RPMI7951 (cell line): ENCODE measurements at places on chromosomes 12 and 14.

- DNase-seq = no peak
Observed at GRCh38 chr12:11412731-11413130, 17.4 kb upstream of the PRB2 start.

DNA sequence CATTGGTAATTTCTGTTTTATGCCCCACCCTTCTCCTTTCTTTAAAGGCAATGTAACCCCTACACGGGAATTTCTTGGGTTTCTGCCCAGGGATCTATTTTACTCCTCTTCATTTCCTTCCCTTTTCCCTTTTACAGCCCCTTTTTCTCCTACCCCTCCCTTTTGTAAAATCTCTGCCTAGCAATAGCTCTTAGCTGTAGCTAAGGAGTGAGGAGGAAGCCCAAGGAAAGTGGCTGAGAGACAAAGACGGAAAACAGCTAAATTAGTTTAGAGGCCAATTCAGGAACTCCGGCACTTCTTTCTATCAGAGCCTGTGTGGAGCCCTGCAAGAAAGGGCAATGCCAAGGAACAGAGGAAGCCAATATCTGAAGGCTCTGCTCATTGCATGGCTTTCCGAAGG, 40.3 kb downstream of the SOCS2 start:
- no peak for DNase-seq

DNA sequence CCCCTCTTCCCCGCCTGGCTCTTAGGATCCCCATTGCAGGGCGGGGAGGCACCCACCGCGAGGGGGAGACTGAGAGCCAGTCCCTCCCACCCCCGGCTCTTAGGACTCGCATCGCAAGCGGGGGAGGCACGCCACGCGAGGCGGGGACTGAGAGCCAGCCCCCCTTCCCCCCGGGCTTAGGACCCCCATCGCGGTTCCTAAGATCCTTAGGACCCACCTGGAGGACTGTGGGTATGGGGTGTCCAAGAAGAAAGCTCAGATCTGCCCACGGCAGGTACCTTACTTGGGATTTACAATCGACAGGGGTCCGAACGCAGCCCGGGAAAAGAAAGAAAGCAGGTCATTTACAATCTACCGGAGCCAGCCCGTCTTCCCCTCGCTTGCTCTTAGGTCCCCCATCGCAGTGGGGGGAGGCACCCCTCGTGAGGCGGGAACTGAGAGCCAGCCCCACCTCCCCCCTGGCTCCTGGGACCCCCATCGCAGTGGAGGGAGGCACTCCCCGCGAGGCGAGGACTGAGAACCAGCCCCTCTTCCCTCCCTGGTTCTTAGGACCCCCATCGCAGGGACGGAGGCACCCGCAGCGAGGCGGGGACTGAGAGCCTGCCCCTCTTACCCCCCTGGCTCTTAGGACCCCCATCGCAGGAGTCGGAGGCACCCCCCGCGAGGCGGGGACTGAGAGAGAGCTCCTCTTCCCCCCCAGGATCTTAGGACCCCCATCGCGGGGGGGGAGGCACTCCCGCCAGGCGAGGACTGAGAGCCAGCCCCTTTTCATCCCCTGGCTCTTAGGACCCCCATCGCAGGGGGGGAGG, 43.7 kb downstream of the DDX11 start:
- peak; percentile 21 for DNase-seq

DNA sequence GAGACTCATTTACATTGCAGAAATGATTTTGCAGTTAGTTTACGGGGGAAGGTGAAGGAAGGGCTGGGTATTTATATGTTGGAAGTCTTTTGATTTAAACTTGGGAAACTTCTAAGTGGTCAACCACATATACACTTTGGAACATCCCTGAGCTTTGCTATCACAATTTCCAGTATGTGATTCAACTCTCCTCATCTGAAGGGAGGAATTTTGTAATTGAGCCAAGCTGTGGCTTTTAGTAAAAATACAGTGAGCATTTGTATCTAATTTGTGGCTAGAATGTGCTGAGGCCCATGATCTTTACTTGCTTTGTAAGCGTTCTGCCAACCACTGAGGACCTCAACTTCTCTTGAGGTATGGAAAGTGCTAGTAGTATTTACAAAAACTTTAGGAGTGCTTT, 235.0 kb upstream of the PDZRN4 start:
- DNase-seq = no peak

DNA sequence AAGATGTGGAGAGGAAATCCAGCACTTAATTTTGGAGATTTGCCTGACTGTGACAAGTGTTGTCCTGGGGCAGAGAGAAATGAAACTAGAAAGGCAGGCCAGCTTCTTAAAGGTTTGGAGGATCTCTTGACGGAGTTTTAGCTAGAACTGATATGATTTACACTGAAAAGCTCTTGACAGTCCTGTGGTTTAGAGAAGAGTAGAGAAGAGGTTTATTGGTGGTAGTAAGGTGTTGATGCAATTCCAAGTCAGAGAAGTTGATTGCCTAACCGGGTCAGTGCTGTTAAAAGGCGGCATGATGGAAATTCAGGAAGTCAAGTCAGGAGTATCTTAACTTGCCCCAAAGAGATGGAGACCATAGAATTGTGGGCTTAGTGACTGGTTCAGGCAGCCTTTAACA, 89.0 kb upstream of the TRAF3 start:
- DNase-seq = no peak
